Kidney (tissue), 22 donors: ENCODE measurements at places on chromosomes 4 and X. TPM values are rescaled to one million over a fixed set of nuclear protein-coding genes. Genes with fewer than 3 reads are reported as not detected.
A peak's percentile ranks its signal among the peaks of the same experiment; 100 is the strongest.

GRCh38 chr4:72283357-72283756 is 251.6 kb downstream of the NPFFR2 start:
- no peak for DNase-seq

DNA sequence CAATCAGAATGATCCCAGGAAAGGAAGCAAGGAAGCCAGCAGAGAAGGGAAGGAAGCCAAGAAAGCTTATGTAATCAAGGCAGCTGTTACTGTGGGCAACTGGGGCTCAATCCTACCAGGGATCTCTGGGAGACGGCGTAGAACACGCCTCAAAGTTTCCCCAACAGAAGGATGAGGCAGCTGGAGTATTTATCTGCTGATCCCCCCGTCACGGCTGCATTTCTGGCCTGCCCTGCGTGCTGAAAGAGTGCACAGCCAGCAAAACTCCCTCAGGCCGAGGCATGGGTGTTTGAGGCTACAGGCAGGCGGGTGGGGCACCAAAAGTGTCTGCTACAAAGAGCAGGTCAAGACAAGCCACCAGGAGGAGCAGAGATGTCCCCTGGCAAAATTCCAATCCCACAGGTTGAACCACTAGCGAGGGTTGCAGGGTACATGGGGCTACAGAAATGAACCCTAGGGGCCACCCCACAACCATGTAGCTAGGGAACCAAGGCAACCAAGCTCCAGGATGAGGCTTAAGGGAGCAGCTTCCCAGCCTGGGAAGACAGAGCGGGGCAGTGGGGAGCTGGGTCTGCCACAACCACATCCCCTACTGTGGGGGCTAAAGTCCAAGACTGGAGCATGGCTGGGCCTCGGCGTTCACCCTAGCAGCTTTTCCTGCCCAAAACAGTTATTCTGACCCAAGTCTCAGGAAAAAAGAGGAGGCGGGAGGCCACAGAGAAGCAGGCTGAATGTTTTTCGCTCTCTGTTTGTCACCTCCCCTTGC is 113.4 kb downstream of the BCOR start:
- DNase-seq, result no peak

- DNase-seq, result no peak
Measured at GRCh38 chr4:113692809-113693411, 68.6 kb downstream of the CAMK2D start.

GRCh38 chr4:44157611-44158277 is 290.9 kb downstream of the KCTD8 start:
- DNase-seq, result peak; percentile 49

DNA sequence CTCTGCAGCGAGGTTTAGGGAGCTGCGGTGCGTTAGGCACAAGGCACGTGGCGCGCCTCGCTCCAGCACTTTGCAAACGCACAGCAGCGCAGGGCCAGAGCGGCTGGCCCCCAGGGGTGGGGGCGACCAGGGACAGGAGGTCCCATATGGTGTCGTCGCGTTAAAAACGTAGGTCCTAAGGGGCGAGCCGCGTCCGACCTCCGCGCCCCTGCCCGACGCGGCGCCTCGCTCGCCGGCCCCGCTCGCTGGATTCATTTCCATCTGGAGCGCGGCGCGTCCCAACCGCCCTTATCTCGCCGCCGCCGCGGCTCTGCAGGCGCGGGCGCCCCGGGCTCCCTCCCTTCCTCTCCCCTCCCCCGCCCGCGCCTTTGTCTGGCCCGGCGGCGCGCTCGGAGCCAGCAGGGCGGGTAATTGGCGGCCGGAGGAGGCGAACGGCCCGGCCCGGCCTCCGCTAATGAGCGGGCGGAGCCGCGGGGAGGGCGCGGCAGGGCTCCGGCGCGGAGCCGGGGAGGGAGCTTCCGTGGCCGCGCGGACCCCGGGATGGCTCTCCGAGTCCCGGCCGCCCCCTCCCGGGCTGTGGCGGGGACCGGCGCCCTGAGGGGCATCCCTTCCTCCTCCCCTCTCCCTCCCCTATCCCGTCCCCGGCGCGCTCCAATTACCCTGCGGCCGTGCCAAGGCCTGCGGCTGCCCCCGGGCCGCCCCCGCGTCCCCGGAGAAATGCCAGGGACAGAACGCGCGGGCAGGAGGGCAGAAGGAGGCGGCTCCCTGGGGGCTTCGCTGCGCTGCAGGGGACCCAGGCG is 409.0 kb downstream of the BCOR start:
- DNase-seq, result peak; percentile 75

DNA sequence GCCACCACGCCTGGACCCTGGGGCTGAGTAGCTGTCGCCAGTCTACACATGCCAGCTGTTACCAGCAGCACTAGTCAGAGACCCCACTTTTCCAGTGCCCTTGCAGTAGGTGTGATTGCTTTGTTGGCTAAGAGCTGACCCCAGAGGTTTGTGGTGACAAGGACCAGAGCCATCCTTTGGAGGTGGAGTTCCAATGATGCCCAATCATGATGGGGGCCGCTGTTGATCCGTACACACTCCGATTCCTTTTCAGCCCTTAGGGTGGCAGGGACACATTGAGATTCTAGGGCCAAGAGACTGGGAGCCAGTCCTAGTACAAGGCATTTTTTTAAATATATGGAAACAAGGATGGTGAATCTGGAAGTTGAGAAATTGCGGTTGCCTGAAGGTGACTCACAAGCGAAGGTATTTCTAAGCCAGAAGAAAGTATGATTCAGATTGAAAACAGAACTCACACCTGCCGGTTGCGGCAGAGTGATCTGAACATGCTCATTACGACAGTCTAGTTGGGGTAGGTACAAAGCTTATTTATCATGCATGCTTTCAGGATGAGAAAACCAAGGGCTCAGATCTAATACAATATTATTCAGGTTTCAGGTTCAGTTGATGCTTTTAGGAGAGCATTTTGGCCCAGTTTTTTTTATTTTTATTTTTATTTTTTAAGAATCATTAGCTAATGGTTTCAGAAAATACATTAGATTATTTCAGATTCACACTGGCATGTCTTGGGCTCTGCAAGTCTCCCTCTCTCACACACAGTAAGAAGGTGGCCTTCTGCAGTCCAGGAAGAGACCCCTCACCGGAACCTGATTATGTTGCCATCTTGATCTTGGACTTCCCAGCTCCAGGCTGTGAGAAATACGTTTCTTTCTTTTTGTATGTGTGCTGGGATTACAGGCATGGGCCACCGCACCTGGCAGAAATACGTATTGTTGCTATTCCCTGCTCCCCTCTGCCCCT is 43.4 kb downstream of the SHROOM2 start:
- no peak for DNase-seq

GRCh38 chr4:3530663-3531254 is 1.5 kb downstream of the LRPAP1 start:
- no peak for DNase-seq

GRCh38 chr4:189838821-189839497 is 101.7 kb upstream of the FRG1 start:
- no peak for DNase-seq

- DNase-seq, result no peak
Measured at GRCh38 chr4:135344492-135344891, 1142.9 kb upstream of the PABPC4L start.

DNA sequence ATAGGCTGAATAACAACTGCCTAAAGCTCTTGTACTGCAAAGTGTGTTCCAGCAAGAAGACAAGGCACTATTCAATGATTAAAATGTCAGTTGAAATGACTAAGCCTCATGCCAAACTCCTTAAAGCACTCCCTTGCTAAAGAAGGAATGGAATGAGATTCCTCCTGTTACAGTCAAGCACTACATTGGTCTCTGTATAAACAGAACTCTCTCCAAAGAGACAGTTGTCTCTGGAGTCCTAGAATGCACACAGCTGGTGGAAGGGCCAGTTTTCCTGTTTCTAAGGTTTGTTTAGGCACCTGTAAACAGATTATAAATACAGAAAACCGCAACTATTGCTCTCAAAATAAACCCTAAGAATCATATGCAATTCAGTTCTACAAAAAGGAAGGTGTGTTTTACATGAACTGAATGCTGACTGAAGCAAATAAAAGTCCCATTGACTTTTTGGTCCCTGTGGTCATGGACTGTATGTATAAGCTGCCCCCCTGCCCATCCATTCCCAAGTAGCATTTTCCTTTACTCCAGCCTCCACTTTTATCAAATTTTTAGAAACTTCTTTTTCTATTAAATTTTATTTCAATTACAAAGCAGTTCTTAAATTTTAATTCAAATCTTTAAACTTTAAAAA is 47.0 kb downstream of the FAT1 start:
- DNase-seq, result peak; percentile 74

GRCh38 chrX:39972340-39972739 is 125.4 kb downstream of the BCOR start:
- DNase-seq, result no peak

DNA sequence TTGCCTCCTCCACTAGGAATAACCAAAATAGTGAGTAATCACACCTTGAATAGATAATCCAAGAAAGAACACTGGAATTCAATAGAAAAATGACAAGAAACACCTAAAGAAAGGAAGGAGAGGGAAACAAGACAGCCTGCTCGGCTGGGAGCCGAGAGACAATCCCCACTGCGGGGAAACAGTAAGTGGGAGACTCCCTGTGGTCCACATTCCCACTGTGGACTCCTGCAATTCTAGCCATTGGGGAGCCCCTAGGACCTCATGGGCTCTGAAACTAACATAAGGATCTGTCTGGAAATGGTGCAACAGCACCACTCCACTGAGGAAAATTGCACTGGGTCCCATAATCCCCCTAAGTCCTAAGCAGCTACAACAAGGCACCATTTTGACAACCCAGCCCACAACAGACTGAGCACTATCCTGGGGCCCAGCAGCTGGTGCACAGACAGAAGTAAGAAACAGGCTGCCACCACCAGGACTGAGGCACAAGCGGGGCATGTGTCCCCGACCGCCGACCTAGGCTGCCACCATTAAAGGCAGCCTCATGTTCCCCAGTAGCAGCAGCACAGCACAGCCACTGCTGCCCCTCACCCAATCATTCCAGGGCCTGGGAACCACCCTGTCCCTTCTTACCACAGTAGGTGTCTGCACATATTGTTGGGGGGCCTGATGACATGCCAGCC is 14.2 kb downstream of the LRBA start:
- no peak for DNase-seq

DNA sequence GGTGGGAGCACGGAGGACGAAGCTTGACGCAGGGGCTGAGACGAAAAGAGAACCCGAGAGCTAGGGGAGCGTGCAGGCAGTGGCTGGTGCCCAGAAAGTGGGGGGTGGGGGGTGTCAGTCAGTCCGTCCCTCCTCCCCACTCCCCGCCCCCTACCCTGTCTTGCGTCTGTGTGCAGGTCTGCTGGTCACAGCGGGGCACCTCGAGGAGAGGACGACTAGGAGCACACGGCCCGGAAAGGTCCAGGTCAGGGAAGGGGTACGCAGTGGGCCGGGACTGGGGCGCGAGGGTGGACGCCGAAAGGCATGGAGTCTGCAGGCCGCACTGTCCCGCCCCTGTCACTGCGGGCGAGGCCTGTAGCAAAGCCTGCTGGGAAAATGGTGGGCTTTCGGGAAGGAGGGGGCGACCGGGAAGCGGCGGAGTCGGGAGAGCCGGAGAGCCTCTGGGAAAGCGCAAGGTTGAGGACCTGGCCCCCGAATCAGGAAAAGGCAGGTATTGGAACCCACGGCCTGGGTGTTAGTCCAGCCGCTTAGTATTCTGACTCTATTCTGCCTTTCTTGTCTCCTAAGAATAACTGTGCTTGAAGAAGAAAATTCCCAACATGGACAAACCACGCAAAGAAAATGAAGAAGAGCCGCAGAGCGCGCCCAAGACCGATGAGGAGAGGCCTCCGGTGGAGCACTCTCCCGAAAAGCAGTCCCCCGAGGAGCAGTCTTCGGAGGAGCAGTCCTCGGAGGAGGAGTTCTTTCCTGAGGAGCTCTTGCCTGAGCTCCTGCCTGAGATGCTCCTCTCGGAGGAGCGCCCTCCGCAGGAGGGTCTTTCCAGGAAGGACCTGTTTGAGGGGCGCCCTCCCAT is 769 bp downstream of the TCEAL1 start:
- DNase-seq, result peak; percentile 82

DNA sequence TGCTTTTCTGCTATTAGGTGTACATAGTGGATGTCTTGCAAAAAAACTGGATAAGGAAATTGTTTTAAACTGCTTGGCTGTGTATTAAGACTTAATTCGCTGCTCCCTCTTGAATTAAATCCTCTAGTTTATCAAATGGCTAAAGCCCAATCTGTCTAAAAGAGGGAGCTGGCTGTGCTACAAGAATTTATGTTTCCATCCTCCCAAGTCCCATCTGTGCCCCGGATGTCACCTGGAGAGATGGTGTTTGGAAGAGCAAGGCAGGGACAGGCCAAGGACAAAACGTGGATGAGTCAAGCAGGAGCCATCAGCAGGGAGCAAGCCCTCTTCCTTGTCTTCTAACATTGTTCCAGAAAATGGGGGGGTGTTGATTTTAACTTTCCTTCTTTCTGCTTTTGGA is 171.3 kb upstream of the LCORL start:
- no peak for DNase-seq

DNA sequence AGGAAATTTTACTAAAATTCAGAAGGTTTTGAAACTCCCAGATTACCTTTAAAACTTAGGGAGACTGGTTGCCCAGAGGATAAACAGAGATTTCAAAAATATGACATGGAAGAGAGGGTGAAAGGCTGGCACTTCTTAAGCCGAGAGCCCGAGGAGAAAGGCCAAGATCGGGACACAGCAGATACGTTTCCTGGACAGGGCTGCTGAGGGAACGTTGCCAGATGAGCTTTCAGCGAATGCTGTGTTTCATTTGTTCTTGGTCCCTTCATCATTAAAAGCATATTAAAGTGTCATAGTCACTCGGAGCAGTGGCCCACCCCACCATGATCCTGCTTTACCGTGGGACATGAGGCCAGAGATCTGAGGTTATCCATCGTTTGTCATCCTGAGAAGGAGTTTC is 37.9 kb upstream of the STOX2 start:
- no peak for DNase-seq

- no peak for DNase-seq
Measured at GRCh38 chrX:154374313-154375155, at the start of gene FLNA. Gene FLNA (minus strand): TSS chrX:154374634. CDS start chrX:154371245, 3,389 bp downstream.

- DNase-seq, result no peak
Measured at GRCh38 chr4:3436048-3436797, 5.5 kb upstream of the HGFAC start.

DNA sequence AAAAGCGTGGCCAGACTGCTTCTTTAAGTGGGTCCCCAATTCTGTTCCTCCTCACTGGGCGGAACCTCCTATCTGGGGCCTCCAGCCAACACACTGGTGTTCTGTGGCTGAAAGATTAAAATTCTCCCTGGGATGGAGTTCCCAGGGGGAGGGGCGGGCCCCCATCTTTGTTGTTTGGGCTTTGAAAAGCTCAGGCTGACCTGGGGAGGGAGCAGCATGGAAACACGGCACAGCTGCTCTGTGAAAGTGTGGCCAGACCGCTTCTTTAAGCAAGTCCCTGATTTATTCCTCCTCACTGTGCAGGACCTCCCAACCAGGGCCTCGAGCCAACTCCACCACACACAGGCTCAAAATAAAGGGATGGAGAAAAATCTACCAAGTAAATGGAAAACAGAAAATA is 219.5 kb downstream of the TMEM47 start:
- DNase-seq, result peak; percentile 24

- no peak for DNase-seq
Measured at GRCh38 chrX:41164449-41164848, 79.2 kb downstream of the USP9X start.

MFAP3L gene
- 35.1 TPM for total RNA-seq

SSX2B gene
- not detected for total RNA-seq

GPM6B gene
- 16.0 TPM for total RNA-seq

AFF2 gene
- total RNA-seq, result 5.7 TPM

CHRDL1 gene
- 8.7 TPM for total RNA-seq

IL13RA1 gene
- 79.8 TPM for total RNA-seq

TREX2 gene
- total RNA-seq, result 1.4 TPM

PRR27 gene
- not detected for total RNA-seq

HSD17B13 gene
- total RNA-seq, result not detected

FATE1 gene
- total RNA-seq, result not detected

NEUROG2 gene
- total RNA-seq, result not detected

FDCSP gene
- total RNA-seq, result 0.50 TPM

TRIM75 gene
- not detected for total RNA-seq

TLL1 gene
- 10.0 TPM for total RNA-seq

GRIA2 gene
- 0.54 TPM for total RNA-seq

AMMECR1 gene
- 11.0 TPM for total RNA-seq
